ENCODE measurements at places on chromosomes 12 and 14.

DNA sequence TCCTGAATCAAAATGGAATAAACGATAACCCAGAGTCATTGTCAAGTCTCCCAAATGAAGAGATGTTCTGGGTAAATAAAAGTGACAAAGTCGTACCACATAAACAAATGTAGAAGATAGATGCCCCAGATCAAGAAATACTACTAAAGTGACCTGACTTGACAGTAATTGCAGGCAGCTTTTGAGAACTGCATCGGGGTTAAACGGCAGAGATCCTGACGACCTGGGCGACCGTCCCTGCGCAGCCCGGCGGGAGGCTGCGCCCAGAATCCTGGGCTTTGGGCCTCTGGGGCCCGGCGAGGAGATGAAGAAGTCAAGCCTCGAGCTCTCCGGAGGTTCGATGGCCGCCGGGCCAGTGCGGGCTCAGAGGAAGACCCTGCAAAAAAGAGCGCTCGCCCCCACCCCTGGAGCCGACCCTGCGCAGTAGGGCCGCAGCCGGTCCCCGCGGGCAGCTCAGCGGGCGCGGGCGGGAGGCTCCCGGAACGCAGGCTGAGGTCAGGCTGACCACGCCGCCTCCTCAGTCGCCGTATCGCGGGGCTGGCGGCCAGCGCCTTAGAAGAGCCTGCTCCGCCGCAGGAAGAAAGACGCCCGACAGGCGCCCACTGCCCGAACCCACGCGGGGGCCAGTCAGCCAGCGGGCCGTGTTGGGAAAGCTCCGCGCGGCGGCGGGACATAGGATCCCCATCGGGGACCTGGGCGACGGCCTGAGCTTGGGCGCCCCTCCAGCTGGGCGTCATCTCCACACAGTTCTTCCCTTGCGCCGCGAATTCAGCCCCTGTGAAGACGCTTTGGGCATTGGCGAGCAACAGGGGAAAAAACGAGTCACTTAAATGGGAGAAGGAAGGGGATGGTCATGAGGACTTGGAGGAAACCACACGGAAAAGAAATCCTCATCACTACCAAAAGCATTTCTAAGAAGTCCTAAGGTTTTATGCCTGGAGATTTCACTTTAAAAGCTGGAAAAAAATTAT is 16.0 kb downstream of the NKX2-1 start:
- DNase-seq = no peak

DNA sequence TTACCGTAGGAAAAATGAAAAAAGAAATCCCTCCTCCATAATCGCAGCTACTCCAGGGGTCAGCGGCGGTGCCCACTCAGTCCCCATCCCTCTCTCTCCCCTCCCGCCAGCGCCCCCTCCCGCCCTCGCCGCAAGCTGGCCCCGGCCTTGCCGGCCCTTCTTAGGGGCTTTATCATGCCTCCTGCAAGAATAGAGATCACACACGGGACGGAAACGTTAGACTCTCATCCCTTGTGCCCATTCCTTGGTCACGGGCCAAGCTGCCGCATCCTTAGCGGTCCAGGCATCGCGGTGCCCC is 692 bp upstream of the COX14 start:
- no peak for DNase-seq

GRCh38 chr12:69130064-69130463 is 109.3 kb upstream of the CPSF6 start:
- DNase-seq = no peak

DNA sequence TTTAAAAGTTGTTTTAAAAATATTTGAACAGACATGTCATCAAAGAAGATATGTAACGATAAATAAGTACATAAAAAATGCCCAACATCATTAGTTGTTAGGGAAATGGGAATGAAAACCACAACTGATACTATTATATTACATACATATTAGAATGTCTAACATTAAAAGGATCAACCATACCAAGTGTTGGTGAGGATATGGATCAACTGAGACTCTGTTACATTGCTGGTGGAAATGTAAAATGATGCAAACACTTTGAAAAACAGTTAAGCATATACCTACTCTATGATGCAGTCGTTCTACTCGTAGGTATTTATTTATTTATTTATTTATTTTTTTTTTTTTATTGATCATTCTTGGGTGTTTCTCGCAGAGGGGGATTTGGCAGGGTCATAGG is 149.7 kb downstream of the BRMS1L start:
- DNase-seq = no peak

DNA sequence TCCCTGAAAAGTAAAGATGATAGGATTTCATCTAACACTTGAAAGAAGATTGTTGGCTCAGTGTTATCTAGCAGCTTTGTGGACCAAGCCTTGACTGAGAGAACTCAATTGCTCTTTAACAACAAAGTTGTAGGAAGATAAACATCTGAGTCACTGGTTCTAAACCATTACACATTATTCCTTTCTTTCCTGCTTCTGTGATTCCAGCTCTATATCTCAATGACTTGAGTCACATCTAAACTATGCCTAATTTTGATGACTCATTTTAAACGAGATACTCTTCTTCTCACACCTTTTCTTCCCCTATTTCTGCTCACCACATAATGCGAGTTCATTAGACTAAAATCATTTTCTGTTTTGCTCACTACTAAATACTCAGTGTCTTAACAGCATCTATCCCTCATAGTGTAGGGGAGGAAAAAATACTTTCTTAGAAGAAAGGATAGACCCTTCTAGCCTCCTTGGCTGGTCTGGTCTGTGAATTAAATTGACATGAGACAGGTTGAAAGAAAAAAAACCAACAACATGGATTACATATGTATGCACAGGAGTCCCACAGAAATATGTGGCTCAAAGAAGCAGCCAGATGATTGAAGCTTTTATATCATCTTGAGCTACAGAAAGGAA is 201.4 kb downstream of the C12orf50 start:
- no peak for DNase-seq

DNA sequence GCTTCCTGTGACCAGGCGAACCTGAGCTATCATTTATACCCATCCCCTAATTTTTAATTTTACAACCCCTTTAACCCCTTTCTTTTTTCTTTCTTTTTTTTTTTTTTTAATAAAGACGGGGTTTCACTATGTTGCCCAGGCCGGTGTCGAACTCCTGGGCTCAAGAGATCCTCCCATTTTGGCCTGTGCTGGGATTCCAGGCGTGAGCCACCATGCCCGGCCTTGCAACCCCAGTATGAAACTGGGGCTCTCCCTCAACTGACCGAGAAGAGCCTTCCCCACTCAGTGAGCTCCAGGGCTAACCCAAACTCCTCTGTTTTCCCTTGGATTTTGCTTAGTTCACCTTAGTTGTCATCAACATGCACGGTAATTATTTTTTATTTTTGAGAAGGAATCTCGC is 992 bp downstream of the CPSF2 start:
- DNase-seq = no peak

DNA sequence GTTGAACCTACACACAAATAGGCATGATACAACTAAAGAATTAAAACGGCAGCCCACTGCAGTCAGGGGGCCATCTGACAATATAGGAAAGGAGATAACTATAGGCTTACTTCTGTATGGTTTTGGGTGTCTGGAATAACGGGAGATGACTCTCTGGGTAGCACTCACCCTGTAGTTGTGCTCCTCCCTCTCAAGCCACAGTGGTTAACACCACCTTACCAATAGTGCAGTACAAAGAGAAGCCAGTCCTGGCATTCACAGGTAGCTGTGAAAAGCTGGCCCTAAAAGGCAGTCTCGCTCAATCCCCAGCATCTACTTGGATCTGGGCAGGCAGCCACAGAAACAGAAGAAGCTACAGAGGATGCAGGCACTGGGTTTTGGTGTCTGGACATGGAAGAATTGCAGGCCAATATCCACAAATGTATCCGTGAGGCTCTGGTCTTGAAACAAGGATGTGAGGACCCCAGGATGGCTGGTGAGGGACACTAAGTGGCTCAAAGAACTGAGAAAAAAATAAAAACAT is 93.0 kb downstream of the DPF3 start:
- no peak for DNase-seq

DNA sequence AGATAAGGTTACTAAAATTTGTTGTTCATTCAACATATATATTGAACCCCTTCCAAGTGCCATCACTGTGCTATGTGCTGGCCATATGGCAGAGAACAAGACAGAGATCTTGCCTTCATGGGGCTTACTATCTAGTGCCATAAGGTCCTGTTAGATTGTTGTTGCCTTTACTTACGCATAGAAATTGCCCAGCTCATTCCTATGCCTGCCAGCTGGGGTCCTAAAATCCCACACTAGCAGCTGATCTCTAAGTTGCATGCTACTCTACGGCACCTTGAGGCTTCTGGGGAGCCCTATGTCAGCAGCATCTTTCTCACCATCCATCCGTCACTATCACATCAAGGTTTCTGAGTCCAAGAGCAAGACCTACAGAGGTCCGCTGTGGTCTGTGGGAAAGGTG is 1.4 kb upstream of the KCNK10 start:
- DNase-seq = no peak

- peak; percentile 18 for DNase-seq
These were observed 114.5 kb upstream of the RTL1 start for GRCh38 chr14:101017806-101018560.

GRCh38 chr14:92940543-92940942 is 17.6 kb downstream of the CHGA start:
- no peak for DNase-seq

DNA sequence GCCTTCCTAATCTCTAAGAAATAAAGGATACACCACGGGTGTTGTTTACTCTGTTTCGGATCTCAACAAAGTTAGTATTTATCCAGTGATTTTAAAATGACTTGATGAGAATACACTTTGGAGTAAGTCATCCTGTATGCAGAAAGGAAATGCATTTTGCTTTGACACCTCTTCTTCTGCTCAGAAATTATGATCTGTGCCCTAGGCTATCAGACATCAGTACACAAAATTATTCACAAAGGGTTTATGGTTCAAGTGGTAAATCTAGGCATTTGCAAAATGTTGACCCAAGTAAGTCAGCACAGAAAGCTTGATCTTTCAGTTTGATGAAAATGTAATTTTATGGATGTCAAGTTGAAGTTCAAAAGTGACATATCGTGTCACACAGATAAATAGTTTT is 248.5 kb downstream of the ATP23 start:
- no peak for DNase-seq

DNA sequence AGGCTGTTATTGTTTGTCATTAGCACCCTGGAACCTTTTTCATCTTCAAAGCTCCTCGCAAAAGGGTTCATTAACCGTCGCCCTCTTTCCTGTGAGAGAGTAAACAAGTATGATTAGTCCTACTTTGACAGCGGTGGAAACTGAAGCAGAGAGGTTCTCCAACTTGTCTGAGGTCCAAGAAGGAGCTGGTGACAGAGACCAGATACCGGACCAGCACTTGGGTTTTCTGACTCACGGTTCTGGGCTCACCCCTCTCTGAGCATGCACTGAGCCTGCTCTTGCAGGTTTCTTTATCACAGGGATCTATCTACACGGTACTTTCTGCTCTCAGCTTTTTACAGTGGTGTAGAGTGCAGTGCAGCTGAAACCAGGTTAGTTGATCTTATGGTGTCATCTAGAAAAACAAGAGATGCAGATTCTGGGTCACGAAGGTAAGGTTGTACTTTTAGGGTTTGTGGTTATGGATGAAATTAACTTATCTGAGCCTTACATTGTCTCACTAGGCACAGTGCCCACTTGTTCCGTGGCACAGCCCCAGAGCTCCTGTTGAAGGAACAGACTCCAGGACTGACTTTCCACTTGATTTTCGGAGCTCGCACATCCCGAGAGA is 62.1 kb downstream of the PPP2R5C start:
- peak; percentile 80 for DNase-seq

DNA sequence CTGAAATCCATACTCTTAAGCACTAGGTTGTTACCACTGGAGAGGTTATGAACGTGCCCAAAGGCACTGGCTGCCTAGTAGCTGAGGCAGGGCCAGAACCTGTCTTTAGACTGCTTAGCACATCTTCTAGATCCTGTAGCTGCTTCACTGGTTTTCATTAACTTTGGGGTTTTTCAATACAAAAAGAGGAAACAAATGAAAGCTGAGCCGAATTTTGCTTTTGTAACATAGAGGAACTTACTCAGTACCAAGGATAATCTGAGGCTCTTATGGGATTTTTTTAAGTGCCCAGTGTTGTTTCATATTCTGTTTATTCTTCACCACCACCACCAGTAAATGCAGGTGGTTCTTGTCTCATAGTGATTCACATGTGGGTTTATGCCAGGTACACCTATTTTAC is 396.1 kb downstream of the RAD51B start:
- no peak for DNase-seq

DNA sequence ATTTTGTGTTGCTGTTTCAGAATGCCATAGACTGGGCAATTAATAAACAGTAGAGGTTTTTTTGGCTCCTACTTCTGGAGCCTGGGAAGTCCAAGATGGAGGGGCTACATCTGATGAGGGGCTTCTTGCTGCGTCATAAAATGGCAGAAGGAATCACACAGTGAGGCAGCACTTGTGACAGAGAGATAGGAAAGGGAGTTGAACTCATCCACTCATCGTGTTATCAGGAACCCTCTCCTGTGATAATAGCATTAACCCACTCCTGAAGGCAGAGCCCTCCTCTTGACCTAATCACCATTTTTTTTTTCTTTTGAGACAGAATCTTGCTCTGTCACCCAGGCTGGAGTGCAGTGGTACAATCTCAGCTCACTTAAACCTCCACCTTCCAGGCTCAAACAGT is 9.7 kb downstream of the TDG start:
- no peak for DNase-seq

All from activated naive CD4-positive, alpha-beta T cell treated with anti-CD3 and anti-CD28 coated beads, Interleukin-2, amount 10 ng/mL, durations not matched to agents 7 days and 5 days (primary cell).